NCI-H748 treated with DMSO at 0.1 percent for 48 hours (cell line): ENCODE measurements at places on chromosomes 5 and 9.
A peak's percentile ranks its signal among the peaks of the same experiment; 100 is the strongest.

DNA sequence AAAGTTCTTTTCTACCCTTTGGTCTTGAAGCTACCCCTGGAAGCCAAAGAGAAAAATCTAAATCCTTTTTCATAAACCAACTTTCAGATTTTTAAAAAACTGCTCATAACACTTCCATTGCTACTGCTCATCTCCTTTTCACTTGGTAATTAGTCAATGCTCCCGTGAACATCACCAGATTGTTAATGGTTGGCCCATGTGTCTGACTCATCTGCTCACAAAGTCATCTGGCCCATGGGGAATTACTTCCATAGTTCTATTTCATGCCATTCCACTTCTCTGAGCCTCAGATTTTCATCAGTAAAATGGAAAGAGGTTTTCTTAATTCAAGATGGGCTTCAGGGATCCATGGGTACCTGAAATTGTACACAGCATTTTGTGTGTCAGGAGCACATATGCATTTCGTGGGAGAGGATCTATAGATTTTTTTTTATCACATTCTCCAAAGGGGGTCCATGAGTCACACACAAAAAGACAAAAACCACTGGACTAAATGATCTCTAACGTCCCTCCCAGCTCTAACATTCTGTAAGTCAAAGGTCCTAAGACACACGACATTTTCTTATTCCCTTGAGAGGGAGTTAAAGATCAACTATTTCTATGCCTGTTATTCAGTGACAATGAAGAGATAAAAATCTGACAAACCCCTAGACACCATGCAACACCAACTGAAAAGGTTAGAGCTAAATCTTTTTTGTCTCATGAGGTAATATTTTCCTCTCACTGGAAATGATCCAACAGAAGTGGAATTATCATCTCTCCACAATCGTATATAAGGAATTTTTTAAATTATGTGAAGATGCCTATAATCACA lies 75.4 kb downstream of the TEX10 start:
- DNase-seq, result no peak

DNA sequence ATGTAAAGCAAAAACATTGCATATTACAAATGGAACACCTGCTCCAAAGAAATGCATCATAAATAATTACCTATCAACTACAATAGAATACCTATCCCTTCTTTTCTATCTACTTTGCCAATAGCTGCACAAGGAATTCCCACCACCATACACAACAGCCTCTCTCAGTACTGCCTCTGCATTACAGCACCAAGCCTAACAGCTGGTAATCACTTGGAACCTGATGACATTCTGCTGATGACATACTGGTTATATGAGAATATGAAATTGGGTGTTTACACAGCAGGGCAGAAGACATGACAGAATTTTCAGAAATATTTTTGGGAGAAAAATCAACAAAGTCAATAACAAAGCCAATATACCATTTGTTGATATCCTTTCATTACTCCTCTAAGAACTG lies 43.2 kb downstream of the PSMB7 start:
- DNase-seq, result no peak

DNA sequence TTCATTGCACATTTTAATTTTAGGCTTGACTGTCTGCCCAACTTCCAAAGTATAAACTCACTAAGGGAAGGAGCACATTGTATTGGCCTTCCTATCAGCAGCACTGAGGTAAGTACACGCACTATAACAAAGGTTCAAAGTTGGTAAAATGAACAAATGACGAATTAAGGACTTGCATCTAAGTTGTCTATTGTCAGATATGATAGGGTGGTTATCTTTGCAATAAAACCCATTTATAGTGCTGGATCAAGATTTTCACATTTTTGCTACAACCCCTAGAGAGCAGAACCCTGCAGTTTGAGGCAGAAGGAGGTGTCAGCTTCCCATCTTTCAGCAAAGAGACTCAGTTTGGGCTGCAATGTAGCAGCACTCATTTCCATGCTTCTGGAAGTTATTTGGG lies 5.1 kb downstream of the HOMER1 start:
- DNase-seq, result no peak

- DNase-seq, result no peak
These were observed 70.2 kb downstream of the ANKRD33B start for GRCh38 chr5:10634050-10634449.

GRCh38 chr9:126222835-126223431 lies 103.7 kb upstream of the MVB12B start:
- no peak for DNase-seq

DNA sequence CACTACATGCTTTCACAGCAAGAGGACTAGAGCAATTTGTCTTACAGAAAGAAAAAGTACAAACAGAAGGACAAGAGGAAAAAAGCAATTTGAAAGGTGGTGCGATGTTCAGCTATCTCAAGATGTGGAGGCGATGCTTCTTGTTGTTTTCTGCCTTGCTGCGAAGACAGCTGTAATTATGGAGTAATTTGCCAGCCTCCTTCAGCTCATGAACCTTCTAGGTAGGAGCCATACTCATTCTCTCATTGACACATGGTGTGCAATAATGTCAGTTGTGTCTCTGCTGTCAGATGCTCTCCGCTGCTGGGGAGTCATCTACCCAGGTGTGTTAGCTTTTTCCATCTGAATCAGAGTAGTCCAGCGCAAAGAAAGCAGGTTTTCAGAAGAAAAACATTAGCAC lies 424.5 kb downstream of the NR2F1-AS1 start:
- DNase-seq, result no peak

GRCh38 chr9:133141833-133142595 lies 21.0 kb upstream of the RALGDS start:
- no peak for DNase-seq

DNA sequence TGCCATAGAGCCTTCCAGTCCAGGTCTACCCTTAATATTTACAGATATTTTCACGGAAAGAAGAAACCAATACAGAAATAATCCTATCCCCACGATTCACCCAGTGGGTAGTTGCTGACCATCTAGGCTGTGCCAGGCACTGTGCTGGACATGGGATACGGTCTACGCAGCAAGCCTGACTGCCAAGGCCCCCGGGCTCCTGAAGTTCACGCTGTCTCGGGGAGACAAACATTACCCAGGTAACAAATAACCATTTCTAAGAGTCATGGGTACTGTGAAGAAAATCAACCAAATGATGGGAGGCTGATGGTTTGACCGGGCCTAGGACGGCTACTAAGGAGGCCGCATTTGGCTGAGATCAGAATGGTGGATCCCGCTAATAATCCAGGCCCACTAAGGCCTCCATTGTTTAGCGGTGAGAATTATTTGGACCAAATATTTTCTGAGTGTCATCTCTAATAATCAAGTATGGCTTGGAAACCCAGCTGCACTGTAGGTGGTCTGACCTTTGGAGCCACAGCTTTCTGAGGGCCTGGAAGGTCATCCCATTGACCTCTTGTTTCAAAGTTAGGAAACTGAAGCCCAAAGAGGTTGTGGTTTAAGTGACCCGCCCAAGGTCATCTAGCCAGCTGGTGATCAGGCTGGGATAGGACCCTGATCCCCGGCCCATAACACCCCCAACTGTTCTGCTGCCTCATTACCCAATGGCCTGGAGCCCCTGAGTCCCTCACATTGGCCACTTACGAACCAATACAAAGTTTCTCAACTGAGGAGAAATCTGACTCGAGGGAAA lies 82.4 kb downstream of the AK8 start:
- DNase-seq, result no peak

GRCh38 chr5:180817893-180818674 lies 15.5 kb upstream of the MGAT1 start:
- no peak for DNase-seq

DNA sequence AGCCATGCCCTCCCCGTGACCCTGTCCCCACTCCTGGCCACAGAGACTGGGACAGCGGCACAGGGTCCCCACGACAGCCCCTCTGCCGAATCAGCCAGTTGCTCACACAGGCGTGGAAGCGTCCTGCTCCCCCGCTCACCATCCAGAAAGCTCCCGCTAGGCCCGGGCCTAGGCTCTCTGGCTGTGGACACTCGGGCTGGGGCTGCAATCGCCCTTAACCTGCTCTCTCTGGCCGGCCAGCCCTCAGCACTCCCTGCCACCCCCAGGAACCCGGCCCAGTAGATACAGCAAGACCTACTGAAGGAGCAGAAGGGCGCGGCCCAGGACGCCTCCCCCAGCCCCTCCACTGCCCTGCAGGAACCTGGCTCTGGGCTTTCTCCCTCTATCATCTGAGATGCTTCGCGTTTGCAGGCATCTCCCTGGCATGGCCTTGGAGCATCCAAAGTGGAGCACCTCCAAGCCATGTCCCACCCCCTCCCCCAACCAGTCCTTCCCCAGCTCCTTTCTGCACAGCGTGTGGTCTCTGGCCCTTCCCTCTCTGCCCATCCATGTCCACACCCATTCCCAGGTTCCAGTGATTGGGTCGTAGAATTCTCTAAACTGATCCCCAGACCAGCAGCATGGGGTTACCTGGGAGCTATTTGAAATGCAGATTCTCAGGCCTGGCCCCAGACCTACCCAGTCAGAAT lies 113.7 kb upstream of the LMX1B start:
- no peak for DNase-seq

- no peak for DNase-seq
These were observed 6.1 kb upstream of the ZNF79 start for GRCh38 chr9:127418037-127418471.

DNA sequence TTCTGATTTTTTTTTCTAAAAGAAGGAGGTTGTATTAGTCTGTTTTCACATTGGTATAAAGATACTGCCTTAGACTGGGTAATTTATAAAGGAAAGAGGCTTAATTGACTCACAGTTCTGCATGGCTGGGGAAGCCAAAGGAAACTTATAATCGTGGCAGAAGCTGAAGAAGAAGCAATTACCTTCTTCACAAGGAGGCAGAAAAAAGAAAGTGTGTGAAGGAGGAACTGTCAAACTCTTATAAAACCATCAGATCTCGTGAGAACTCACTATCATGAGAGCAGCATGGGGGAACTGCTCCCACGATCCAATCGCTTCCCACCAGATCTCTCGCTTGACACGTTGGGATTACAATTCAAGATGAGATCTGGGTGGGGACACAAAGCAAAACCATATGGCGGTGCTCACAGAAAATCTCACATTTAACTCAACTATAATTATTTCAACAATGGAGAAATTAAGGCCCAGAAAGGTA lies 27.1 kb downstream of the DPYSL3 start:
- DNase-seq, result no peak

- no peak for DNase-seq
These were observed 46.1 kb downstream of the PIK3R1 start for GRCh38 chr5:68261569-68262065.

- peak; percentile 31 for DNase-seq
These were observed 50.0 kb upstream of the SH3GL2 start for GRCh38 chr9:17528859-17529258.

DNA sequence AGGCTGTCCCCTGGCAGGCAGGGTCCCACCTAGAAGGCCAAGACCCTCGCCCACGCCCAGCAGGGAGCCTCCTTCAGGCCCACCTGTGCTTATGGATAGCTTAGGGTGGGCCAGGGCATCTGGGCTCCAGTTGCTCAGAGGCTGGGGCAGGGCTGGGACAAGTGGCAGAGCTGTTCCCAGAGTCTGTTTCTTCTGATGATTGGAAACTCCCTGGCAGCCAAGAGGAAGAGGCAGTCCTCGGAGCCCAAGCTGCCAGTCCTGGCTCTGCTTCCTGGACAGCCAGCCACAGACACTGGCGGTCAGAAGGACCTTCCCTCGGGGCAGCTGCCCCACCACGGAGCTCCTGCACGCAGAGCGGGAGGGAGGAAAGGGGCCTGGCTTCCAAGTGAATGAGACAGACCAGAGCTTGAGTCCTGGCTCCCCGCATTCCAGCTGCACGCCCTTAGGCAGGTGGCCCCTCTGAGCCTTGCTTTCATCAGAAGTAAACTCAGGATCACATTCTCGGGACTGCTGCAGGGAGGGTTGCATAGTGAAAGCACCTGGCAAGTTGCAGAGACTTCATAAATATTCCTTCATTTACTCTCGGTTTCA lies 37.9 kb upstream of the GABRP start:
- DNase-seq, result no peak

- DNase-seq, result no peak
These were observed 3.8 kb downstream of the FAM219A start for GRCh38 chr9:34454571-34455065.

DNA sequence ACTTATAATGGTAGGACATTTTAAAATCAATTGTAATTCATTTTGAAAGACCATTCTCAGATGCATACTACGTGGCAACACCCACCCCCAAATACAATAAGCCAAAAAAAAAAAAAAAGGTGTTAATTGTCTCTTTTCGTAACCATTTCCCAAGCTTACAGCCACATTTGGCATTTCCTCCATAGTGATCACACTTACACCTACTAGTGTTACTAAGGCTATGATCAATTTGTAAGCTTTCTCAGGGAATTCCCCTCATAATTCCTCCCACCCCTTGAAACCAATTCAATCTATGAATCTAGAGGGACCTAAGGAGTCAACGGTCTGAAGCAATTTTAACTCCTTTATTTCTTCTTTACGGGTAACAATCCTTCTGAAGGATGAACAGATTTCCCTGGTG lies 40.1 kb downstream of the NR2F1 start:
- DNase-seq, result no peak

DNA sequence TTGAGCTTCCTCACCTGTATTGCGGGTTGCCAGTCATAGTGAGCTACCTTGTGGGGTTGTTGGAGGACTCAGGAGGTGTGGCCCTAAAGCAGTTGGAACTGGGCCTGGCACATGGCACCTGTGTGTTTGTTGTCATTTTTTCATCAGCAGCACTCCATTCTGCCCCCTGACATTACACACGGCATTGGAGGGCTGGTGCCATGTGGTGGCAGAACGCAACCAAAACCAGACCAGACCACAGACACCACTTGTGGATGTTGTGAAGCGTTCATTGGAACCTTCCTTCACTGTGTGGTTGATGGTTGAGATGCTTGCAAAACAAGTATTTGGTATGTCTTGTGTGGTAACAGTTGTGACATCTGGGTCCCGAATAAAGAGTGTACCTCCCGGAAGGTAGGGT lies 113.2 kb upstream of the ERCC6L2 start:
- DNase-seq, result no peak

DNA sequence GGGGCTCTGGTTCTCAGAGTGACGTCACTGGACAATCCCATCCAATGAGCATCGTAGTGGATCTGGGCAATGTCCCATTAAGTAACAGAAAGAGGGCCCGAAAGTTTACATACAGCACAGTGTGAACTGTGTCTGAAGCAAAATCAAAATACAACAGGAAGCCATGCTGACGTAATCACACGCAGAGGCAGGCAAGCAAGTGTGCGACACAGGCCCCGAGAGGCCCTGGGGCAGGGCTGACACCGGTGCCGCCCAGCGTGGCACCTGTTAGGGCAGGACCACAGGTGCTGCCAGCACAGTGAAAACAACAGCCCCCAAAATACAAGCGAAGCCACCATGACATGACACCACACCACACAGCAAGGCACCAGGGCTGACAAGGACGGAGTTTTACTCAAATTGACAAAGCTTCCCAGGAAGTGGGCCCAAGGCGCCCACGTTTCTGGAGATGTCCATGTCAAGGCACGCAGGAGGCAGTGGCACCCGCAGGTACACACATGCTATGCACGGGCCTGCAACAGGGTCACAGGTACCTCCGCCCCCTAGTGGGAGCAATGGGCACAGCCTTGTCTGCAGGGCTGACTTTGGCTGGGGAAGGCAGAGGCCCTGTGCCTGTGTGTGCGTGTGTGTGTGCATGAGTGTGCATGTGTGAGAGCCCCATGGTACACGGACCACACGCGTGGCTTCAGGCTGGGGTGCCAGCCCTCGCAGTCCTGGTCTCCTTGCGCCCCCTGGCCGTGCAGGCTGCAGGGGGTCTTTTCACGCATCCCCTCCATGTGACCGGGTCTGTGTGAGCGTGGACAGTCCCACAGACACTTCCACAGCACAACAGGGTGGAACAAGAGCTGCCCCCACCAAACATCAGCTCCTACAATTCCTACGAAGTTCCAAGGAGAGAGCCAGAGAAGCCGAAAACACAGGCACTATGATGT lies 19.6 kb downstream of the QSOX2 start:
- no peak for DNase-seq

- peak; percentile 89 for DNase-seq
These were observed 46.4 kb upstream of the STK32A start for GRCh38 chr5:147188200-147189108.
